D721Med (cell line): ENCODE measurements at places on chromosomes 7 and 10.

DNA sequence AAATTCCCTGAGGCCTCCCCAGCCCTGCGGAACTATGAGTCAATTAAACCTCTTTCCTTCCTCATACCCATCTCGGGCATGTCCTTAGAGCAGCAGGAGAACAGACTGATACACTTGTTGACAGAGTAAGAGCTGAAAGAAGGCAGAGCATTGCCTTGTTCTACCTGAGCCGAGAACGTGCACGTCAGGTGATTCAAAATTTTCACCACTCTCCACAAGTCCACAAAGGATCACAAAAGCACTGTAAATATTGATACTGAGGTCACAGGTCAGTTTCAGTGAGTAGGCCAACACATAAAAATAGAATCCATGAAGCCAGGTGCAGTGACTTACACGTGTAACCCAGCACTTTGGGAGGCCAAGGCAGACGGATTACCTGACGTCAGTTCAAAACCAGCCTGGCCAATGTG is 27.8 kb downstream of the DCLRE1C start:
- DNase-seq: no peak

DNA sequence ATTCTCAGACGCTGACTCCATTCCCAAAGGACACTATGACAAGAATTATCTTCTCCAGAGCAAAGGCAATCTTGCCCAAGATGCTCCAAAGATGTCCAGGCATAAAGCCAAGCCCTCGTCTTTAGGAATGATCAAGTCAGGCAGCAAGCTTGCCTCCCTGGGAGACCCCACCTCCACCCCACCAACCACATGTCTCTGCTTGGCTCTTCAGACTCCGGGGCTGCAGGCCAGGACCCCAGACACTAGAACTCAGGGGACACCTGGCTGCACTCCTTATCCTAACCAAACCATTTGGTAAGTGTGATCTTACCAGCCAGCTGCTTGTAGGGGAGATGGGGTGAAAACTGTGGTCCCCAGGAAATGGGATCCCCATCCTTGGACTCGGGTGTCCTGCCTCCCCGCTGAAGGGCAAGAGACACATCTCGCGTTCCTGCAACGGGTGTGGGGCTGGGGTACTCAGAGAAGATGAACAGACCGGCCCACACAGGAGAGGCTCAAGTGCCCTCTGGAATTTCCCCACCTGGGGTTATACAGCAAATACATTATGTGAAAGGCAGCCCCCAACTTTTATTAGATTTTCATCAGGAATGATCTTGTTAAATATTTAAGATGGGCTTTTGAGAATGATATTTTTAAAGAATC is 55.7 kb downstream of the INSIG1 start:
- DNase-seq: no peak

GRCh38 chr7:89837515-89837914 is 316.8 kb upstream of the STEAP1 start:
- peak; percentile 18 for DNase-seq

DNA sequence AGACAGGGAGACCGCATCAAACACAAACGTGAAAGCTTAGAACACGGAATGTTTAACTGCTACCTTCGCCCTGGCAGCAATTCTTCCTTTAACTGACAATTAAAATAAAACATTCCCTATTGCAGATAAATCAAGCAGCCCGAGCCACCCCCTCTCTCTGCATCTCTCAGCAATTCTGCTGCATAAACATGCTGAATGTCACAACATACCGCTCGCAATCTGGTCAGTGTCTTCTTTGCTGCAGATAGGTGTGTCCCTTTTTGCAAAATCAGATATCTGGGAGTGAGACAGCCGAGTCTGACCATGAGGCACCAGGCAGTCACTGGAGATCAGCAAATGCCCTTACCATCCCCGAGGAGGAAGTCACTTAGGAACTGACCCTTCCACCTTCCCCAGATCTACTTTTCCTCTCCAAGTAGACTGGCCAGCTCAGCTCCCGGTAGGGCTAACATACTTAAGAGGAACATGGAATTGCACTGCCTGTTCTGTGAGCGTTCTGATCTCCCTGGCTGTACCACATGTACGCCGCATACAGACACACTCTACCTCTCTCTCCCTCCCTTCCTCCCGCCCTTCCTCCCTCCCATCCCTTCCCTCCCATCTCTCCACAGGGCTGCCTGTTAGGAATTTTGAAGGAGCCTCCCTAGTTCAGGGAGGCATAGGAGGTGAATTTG is at the start of gene FRMD4A:
TSS of gene FRMD4A (minus strand) at position 537 of the 674 bp plus-strand sequence.
- no peak for DNase-seq
